ENCODE measurements at places on chromosomes 12 and 14.

- DNase-seq: no peak
These were observed 14.5 kb upstream of the KLRD1 start for GRCh38 chr12:10293151-10293550.

DNA sequence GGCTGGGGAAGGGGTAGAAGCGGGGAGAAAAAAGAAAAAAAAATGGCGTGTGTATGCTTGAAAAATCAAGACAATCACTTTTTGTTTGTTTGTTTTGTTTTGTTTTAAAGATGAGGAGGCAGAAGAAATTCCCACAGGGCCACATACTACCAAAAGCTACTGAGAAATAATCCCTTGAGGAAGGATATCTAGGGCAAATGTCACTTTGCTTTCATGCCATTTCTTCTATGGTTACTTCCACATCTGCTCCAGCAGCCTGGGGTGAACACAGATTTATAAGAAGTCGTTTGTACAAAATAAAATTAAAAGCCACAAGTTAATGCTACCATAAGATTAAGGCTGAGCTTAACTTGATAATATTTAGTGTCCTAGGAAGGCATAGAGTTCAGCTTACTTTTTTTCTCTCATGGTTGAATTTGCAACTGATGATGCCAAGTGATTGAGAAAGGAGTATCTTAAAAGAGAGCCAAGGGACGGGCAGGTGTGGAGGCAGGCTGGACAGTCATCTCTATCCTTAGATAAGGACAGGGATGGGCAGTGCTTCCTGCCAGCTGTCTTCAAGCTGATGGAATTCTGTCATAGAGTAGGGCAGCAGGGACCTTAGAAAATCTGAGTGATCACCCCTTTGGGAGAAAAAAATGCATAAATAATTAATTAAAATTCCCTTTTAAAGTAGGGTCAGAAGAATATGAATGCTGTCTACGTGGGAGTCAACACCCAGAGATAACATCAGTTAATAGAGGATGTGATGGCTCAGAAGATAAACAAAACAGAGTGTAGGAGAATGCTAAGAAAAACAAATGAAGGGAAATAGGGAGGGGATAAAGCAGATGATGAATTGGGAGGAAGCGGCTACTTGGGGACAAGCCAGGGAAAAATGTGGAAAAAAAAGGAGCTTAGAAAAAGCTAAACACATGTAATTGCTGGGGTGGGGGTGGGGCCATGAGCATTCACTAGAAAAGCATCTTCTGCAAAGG is 57.1 kb downstream of the DYRK2 start:
- DNase-seq: no peak

- DNase-seq: no peak
These were observed 2.7 kb upstream of the SAMD4A start for GRCh38 chr14:54564071-54564867.

- no peak for DNase-seq
These were observed 127.2 kb upstream of the DAAM1 start for GRCh38 chr14:59061292-59061691.

DNA sequence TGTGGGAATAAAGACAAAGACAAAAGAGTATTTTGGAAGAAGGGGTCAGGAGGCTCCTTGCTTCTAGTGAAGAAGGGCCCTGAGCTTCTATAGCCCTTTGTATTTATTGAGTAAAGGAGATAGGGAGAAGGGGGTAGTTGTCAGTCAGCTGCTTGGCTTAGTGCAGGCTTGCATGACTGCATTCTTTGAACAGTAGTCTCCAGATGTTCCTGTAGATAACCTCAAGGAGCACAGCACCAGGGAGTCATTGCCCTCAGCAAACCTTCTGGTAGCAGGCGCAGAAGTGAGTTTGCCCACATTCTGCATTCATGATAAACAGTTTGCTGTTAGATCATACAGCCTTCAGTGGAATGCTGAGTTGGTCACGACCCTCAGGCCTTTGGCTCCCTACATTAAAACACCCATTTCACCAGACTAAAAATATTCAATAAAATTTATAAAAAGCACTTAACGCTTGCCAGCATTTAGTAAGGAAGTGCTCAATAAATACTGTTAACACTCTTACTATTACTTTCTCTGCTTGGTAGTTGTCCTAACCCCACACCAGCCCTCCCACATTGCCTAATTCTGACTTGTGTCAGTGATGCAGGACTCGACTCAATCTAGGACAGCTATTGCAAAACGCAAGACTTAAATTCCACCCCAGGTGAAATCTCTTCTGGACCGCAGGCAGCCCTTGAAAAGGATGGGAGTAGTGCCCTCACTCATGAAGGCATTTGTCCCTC is 3.0 kb upstream of the DHRS4 start:
- DNase-seq: no peak

Measured in NCI-H1048 (cell line).